ENCODE measurements at places on chromosomes 5 and 9.

- no peak for DNase-seq
Observed at GRCh38 chr5:159933531-159934485, 17.5 kb downstream of the ADRA1B start.

DNA sequence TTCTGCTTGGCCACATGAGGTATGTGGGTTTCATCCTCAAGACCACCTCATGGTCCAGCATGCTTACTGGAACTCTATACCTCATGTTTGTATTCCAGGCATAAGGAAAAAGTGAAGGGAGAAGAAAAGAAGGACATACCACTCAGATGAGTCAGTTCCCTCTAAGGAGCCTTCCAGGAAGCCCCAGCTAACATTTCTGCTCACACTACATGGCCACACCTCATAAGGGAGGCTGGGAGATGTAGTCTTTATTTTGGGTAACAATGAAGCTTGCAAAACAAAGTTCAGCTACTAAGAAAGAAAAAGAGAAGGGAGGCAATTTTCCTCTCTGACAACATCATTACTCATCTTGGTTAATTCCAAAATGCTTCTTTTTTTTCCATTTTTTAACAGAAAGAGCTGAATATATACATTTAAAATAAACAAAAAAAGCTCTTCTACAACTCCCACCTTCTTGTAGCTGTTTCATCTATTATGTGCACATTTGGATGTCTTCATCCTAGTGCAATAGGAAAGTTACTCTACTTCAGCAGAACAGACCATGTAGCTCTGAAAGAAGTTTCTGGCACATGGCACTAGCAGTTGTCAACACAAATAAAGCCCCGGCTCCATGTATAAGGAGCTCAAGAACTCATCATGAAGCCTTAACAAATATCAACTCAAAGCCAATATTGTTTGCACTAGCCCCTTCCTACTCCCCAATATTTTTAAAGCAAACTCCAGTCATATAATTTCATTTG, 123.6 kb upstream of the CCDC112 start:
- DNase-seq, result no peak

DNA sequence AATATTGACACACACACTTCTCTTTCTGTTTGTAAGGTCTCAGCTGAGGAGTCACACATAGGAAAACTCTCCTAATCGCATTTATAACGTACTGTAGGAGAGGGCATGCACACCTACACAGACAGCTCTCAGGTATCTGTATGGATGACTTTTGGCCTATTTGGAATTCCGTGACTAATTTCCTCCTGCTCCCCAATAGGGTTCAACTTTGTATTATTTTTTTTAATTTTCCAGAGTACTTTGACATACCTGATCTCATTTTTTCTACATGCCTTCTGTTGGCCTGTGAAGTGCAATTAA, 195.9 kb downstream of the ARHGAP26 start:
- DNase-seq, result no peak

GRCh38 chr9:110334871-110335270, 2.8 kb downstream of the TXNDC8 start:
- no peak for DNase-seq

DNA sequence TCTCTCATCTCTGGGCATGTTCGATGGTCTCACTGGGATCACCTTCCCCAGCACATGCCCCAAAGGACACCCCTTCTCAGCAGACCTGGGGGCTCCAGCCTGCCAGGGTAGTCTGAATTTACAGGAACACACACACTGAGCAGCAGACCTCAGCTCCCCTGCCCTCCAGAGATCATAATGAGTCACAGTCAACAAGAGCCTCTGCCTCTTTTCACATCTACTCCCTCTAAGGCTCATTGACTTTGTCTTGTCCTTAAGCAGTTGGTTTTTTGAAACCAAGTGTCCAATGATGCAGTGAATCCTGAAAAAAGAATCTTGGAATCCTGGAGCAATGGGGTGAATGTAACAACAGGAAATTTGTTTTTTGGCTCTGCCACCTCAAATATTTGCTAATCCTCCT, 20.8 kb downstream of the GABBR2 start:
- no peak for DNase-seq

- DNase-seq, result no peak
Observed at GRCh38 chr9:90698871-90699440, 56.3 kb upstream of the DIRAS2 start.

DNA sequence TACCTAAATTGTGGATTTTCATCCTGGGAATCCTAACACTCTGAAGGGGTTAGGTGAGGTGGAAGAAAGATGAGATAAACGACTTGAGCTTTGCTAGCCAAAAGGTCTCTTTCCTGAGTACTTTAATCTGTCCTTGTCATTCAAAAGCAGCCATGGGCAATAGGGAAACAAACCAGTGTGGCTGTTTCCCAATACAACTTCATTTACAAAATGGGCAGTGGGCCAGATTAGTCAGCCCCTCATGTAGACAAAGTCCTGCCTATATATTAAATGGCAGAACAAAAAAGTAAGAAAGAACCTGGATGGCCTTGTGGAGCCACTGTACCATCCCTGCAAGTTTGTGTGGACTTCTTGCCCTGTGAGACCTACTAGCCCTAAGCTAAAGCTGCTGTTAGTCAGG, 51.0 kb upstream of the NFIL3 start:
- DNase-seq, result no peak

GRCh38 chr9:129202613-129203555, 24.8 kb upstream of the IER5L start:
- peak; percentile 92 for DNase-seq

DNA sequence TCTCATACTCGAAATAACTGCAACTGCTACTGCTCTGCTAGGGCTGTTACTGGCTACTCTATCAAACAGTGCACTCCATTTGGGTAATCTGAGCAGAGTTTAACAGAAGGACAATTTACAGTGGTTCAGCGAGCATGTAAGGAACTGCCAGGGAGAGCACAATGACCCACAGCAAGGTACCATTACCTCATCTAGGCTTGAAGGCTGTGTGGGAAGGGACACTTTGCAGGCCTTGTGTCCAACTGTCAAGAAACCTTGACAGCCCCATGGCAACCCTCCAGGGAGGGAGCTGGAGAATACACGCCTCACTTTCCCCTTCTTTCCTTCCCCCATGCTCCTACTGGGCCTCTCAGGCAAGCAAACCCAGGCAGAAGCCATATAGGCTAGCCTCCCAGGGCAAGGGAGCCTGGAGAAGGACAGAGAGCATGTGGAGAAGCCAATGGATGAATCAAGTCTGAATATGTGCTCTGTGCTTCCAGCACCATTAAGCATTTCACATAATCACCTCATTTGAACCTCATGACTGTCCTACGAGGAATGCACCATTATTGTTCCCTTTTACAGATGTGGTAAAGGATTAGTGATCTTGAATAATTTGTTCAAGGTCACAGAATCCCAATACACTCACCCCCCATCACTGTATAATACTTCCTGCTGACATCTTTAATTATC, 49.9 kb upstream of the JAK2 start:
- no peak for DNase-seq

GRCh38 chr5:81189875-81190498, 43.1 kb upstream of the CKMT2 start:
- no peak for DNase-seq

- DNase-seq, result peak; percentile 32
Observed at GRCh38 chr9:69829484-69829883, 8.9 kb downstream of the CFAP95 start.

- DNase-seq, result no peak
Observed at GRCh38 chr9:37414503-37414943, 8.0 kb upstream of the GRHPR start.

Data from activated CD4-positive, alpha-beta T cell treated with anti-CD3 and anti-CD28 coated beads, Interleukin-2, amount 10 ng/mL, durations not matched to agents 7 days and 5 days (primary cell).